ENCODE measurements at places on chromosomes 7 and 10.
A peak's percentile ranks its signal among the peaks of the same experiment; 100 is the strongest.

DNA sequence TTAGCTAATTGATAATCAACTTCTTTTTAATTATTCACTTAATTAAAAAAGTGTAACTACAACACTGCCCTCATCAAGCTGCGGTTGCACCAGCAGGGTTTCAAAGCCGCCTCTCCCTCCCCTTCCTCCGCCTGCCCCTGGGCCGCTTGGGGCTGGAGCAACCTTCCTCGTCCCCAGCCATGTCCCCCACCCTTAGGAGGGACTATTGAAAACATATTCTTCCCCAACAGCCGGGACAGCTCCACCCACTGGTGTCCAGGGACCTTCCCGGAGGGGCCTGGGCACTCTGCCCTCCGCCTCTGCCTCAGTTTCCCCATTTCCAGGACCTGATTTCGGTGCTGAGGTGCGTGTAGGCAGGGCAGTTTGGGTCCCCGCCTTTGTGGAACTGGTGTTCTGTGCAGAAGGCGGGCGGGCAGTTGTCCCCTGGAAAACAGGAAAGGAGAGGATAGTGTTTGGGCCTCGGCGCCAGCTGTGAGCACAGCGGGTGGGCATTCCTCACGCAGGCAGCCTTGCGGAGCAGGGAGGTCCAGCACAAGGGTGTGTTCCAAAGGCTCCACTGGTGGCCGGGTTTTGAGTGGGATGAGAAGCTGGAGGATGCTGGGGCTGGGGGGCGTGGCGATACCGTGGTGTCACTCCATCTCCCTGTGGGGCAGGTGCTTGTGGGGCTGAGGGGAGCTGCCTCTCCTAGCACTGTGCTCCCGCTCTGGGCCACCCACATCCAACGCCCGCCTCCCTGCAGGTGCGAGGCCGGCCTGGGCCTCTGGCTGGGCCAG, 15.7 kb downstream of the UNCX start:
- DNase-seq: no peak

GRCh38 chr10:26269754-26270153, 53.2 kb downstream of the GAD2 start:
- DNase-seq: no peak

GRCh38 chr7:28847681-28848080, 110.4 kb downstream of the TRIL start:
- no peak for DNase-seq

GRCh38 chr10:24988831-24989640, 26.9 kb downstream of the ENKUR start:
- no peak for DNase-seq

- no peak for DNase-seq
Observed at GRCh38 chr7:99173787-99174186, 29.9 kb upstream of the SMURF1 start.

DNA sequence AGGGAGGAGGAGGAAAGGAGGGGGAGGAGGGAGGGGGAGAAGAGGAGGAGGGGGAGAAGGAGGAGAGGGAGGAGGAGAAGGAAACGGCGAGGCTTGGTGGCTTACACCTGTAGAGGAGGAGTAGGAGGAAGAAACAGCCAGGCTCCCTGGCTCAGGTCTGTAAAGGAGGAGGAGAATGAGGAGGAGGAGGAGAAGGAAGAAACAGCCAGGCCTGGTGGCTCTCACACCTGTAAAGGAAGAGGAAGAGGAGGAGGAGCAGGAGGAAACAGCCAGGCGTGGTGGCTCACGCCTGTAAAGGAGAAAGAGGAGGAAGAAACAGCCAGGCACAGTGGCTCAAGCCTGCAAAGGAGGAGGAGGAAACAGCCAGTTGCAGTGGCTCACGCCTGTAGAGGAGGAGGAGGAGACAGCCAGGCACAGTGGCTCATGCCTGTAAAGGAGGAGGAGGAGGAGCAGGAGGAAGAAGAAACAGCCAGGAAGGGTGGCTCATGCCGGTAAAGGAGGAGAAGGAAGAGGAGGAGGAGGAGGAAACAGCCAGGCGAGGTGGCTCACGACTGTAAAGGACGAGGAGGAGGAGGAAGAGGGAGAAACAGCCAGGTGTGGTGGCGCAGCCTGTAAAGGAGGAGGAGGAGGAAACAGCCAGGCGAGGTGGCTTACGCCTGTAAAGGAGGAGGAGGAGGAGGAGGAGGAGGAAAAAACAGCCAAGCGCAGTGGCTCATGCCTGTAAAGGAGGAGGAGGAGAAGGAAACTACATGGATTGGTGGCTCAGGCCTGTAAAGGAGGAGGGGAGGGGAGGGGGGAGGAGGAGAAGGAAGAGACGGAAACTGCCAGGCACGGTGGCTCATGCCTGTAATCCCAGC, 14.9 kb upstream of the CRCP start:
- peak; percentile 32 for DNase-seq

GRCh38 chr7:77318019-77318418, 98.1 kb downstream of the GSAP start:
- no peak for DNase-seq

DNA sequence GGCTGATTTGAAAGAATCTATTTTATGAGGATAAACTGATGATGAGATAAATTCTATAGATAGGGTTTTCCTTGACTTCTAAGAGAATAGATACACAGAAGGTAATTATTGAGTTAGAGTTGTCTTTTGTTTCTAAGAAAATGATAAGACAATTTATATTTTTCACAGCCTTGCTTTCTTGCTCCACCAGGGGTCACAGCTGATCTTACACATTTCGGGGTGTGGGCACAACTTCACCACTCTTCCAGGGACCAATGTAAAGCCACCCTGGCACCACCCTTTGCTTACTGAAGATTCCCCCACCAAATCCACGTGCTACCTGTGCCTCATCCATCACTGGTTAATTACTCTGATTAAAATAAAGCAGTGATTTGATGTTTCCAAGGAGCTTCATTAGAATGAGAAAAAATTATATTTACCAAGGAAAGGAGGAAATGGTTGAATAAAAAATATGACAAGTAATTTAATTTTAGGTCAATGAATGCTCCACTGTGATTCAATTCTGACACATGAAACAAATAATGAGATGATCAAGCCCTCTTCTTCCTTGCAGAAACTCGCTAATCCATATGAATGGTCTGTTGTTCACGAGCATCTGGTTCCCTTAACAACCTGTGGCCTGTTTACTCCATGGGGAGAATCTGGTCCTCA, 177.3 kb upstream of the TNS3 start:
- DNase-seq: no peak

DNA sequence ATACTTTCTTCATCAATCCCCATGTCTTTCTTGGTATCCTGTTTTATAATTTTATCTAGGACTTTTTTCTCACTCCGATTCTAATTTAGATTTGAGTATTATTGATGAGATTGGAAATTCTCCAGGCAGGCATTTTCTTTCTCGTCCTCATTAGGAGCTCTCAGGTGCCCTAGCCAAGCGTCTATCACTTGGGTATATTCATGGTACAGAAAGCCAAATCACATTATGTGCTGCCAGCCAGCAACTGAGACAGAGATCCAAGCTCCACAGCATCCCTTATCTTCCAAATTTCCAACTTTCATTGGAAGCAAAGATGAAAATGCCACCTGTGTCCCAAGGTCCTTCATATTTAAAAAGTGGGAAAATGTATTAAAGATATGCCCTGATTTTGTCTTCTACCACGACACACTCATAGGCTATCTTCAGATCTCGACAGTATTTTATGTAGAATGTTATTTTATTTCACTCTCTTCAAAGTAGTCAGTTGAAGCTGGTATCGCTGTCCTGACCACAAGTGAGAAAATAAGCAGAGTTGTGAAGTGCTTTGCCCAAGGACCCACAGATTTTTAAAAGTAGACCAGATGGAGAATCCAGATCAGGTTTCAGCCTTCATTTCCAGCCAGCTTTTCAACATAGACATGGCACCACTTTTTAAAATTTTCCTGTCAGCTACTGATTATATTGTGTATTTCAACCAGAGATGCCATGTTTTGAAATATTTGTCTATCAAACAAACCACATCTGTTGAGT, 773.4 kb downstream of the CNTNAP2 start:
- DNase-seq: no peak

GRCh38 chr10:30285970-30286369, 63.1 kb downstream of the MTPAP start:
- DNase-seq: no peak

GRCh38 chr7:17713584-17713983, 226.7 kb downstream of the SNX13 start:
- no peak for DNase-seq

DNA sequence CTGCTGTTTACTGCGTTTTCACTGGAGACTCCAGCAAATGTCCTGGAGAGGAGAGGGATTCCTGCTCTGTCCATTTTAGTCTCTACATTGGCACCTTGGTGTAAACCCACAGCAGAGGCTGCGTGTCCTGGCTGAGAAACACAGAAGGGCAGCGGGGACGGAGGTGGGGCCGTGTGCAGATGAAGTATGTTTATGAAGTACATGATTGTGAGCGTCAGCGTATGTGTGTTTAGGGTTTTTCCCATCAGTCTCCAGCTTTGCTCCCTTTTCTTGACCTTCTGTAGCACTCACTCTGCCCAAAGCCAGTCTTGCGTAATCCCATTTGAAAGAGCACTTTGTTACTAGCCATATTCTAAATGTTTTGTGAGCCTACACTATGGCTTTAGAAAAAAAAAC, 750.7 kb upstream of the SORCS1 start:
- no peak for DNase-seq

DNA sequence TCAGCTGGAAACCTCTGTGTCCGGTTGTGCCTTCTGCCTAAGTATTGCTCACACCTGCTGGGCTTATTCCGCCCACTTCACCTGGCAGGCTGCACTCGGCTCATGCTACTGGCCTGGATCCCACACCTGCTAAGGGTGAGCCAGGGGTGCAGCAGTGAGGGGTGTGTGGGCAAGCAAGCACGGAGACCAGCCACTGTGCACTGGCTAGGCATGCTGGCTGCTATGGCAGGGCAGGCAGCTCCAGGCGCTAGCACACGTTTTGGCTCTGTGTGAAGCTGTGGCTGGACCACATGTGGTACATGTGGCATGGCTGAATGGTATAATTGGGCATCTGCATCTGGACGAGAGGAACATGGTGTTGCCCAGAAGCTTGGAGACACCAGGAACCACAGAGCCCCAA, 940.7 kb downstream of the NRG3 start:
- no peak for DNase-seq

- no peak for DNase-seq
Observed at GRCh38 chr10:105259201-105259600, 618.1 kb downstream of the SORCS3 start.

DNA sequence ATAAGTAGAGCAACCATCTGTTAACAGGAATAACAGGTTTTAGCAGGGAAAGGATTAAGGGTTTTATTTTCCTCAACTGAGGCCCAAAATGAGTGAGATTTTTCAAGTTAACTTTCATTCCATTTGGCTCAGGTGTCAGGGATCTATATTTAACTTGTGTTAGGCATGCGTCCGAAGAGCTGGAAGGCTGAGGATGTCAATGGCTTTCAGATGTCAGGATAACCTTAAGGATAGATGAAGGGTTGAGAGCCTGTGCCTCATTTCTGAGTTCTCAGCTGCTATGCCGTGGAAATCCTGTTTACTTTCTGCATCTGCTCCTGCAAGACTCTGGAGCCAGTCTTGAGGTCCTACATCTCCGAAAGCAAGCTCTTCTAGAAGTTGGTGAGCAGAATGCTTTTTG, 36.4 kb upstream of the CD36 start:
- no peak for DNase-seq

GRCh38 chr10:102775201-102775934, 31.6 kb downstream of the WBP1L start:
- no peak for DNase-seq

DNA sequence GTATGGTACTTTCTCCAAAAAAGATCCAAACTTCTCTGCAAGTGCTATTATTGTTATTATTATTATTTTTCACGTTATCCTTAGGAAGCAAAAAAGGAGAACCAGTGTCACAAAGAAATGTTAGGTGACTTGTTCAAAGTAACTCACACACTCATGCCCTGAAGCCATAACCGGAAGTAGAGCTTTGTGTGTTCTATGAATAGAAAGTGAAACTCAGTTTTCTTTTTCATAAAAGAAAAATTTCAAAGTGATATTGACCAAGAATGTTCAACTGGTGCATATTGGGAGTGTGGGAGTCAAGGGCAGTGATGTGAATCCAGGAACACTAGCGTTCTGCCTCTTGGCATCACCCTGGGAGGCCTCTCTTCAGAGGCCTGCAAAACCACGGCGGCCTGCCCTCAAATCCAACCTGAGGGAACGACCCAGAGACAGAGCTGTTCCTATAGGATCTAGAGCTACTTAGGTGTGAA, 106.1 kb downstream of the PRKCQ start:
- DNase-seq: no peak

DNA sequence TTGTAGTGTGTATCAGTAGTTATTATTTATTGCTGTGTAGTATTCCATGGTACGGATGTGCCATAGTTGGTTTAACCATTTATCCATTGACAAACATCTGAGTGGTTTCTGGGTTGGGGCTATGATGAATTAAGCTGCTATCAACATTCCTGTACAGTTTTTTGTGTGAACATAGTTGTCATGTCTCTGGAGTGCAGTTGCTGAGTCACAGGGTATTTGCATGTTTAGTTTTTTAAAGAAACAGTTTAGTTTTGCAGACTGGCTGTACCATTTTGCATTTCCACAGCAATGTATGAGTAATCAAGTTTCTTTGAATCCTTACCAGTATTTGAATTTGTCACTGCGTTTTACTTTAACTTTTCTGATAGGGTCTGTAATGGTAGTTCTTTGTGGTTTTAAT, 516.7 kb upstream of the CELF2 start:
- DNase-seq: no peak

DNA sequence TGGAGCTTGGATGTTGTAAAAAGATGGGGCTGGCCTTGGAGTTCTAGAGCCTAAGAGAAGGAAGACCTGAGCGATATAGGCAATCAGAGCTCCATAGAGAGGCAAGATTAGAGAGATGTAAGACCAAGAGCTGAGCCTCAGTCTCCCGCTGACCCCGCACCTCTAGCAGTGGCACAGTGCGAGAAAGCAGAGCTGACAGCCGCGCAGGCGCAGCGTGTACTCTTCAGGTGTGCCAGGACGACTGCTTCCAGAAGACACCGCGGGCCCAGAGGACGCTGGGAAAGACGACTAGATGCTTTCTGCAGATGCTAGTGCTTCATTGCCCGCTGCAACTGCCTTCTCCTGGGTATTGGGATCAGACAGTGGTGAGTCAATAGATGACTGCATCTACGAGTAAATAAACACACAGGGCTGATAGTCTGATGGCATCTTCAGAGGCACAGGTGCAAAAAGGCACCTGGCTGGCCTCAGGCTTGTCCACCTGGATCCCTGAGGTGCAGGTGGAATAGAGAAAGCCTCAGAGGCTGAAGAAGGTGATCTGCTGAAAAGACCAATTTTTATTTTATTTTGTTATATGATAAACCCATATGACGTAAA, 38.1 kb upstream of the CCDC6 start:
- DNase-seq: no peak

GRCh38 chr7:26413007-26413691, 121.5 kb downstream of the SNX10 start:
- no peak for DNase-seq

- peak; percentile 46 for DNase-seq
Observed at GRCh38 chr10:117442944-117443685, 67.9 kb upstream of the PDZD8 start.

DNA sequence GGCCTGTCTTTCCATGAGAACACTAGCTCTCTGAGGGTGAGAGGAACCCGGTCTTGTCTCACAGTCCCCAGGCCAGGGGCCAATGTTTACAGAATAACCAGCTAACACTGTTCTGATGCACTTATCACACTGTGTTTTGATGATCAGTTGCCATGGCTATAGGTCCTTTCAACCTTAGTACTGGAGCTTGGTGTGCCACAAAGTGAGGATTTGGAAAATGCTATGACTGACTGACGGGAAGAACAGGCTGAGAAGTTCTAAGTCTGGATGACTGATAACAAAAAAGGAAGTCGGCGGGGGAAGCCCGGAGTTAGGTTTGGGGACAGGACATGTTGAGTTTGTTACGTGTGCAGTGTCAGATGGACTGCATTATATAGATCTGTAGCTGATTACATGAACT, 141.8 kb downstream of the CTTNBP2 start:
- no peak for DNase-seq

GRCh38 chr7:55128693-55129394, 110.0 kb downstream of the EGFR start:
- no peak for DNase-seq

Measured in stimulated activated naive CD8-positive, alpha-beta T cell treated with anti-CD3 and anti-CD28 coated beads, Interleukin-15, amount 100 ng/mL, for 72 hours (primary cell).